Central memory CD4-positive, alpha-beta T cell (primary cell): ENCODE measurements at places on chromosomes 11 and 22.

- DNase-seq, result no peak
Observed at GRCh38 chr11:121802542-121802941, 313.5 kb downstream of the BLID start.

DNA sequence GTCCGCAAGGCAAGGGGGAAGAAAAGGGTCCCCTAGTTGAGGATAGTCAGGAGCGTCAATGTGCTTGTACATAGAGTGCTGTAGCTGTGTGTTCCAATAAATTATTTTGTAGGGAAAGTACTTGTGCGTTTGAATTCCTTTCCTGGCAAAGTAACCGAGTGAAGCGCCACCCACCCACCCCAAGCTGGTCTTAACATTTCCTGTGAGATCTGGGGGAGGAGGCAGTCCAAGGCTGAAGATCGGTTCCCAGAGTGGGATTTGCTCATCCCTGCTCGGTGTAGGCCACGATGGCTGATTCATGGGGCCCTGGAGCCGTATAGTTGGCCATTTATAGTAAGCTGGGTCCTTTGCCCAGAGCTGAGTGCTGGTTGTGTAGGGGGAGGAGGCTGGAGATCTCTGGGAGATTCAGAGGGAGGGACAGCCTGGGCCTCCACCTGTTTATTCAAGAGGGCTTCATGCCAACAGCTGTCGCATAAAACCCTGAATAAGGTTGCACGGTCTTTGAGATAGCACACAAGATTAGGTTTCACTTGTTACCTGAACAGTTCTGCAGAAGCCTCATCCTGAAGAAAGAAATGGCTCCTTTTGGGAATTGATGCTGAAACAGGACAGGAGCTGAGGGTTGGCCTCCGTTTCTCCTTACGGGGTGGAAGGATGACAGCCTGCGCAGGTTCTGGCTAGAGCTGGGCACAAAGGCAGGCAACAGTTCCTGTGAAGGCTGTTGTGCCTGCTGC lies 2.4 kb downstream of the ATF4 start:
- DNase-seq, result no peak

DNA sequence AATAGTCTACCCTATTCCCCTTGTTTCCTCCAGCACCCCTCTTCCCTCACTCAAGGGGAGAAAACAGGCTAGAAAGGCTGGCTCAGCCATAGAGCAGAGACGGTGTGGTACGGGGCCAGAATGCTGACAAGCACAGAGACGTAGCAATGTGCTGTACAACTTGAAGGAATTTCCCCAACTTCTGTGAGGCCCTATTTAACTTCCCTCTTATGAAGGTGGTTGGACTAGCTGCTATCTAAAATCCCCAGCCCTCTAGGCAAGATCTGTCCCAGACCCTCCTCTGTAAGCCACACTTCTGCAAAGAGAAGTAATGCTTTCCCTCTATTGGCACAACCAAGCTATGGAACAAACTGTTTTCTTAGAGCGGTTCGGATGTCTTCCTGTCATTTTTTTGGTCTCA lies 37.8 kb downstream of the PLEKHA7 start:
- no peak for DNase-seq

DNA sequence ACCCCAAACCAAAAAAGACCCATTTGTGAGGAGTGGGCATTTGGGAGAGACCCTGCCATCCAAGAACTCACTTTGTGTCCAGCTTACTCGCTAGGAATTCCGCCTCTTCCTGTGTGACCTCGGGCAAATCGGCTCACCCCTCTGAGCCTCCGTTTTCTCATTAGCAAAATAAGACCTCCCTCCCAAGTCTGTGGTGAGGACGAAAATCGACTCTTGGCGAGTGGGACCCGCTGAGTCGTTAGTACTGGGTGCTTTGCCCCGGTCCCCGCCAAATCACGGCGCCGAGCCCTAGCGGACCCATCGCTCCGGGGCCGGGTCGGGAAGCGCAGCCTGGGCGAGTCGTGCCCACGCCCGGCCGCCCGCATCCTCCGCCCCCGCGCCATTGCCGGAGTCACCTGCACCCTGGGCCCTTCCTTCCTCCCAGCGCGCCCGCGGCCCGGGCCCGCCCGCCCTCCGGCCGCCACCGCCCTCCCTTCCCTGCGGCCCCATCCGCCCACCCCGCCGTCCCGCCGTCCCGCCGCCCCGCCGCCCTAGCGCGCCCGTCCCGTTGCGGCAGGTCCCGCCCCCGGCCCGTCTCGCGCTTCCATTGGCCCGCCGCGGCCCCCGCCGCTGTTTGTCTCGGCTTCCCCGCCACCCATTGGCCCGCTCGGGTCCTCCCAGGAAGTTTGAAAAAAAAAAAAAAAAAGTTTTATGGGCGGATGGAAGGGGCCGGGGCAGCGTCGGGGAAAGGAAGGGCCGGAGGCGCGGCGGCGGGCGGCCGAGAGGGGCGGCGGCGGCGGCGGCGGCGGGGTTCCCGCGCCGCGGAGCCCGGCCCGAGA lies 48.9 kb downstream of the TRIOBP start:
- peak; percentile 78 for DNase-seq

DNA sequence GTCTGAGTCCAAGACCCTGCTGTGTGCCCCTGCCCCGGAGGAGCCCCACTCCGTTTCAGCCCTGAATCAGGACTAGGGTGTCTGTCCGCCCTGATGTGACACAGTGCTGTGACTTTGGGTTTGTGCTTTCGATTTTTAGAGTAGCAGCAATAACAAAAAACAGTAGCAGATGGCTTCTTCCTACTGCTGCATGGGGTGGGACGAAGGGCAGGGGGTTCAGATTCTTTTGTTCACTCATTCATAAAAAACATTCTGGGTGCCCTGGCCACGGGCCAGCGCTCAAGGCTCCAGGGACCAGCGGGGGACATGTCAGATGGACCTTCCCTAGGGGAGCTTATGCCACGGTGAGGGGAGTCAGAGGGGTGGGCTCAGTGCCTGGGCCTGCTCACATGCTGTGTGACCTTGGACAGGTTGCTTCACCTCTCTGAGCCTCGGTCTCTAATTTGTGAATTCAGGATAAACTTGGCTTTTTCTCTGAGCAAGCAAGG lies 24.6 kb upstream of the PRR5 start:
- DNase-seq, result no peak

DNA sequence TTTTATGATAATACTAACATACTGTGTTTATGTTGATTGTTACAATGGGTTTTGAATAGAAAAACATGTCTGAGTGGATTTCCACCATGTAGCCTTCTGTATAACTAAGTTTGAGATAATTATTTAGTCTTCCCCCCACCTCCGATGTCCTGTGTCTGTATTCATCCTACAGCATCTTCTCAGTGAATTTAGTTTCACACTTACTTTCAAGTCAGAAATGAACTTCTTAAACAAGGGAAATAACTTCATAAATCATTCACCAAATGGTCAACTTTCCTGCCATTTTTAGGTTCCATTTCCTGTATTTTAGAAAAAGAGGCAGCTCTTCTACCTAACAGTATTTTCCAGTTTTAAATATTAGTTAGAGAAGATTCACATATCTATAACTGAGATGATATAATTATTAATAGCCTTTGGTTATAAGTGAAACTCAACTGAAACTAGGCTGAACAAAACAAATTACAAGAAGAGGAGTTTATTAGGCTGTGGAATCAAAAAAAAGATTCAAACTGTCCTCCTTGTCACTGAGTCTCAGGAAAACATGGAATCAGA lies 3.5 kb downstream of the OR51B5 start:
- DNase-seq, result no peak

GRCh38 chr11:14451825-14452224 lies 47.8 kb downstream of the COPB1 start:
- no peak for DNase-seq

- DNase-seq, result no peak
Observed at GRCh38 chr11:132504501-132505041, 1027.7 kb downstream of the OPCML start.

GRCh38 chr11:10387206-10388083 lies 67.6 kb upstream of the AMPD3 start:
- no peak for DNase-seq

GRCh38 chr11:68260484-68260883 lies 11.3 kb downstream of the C11orf24 start:
- no peak for DNase-seq

DNA sequence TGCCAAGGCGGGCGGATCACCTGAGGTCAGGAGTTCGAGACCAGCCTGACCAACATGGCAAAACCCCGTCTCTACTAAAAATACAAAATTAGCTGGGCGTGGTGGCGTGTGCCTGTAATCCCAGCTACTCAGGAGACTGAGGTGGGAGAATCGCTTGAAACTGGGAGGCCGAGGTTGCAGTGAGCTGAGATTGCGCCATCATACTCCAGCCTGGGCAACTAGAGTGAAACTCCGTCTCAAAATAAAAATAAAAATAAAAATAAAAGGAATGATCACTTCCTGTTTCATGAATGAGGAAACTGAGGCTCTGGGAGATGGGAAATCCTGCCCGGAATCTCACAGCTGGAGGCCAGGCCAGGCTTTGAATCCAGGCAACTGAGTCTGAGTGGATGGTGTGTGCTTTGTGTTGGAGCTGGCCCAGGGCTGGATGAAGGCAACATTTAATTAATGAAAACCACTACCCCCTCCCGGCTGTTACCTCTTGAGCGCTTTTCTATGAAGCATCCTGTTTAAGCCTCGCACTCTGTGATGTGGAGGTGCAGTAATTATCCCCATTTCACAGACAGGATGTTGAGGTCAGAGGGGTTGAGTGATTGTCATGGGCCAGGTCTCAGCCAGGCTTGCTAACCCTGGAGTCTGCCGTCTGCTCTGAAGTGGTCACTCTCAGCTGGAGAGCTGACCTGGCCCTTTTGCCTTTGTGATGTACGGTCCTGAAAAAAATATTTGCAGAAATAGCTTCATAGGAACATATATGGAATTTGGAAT lies 27.8 kb downstream of the LRP5 start:
- DNase-seq, result peak; percentile 41

GRCh38 chr22:25935266-25936058 lies 193.5 kb downstream of the MYO18B start:
- DNase-seq, result no peak

DNA sequence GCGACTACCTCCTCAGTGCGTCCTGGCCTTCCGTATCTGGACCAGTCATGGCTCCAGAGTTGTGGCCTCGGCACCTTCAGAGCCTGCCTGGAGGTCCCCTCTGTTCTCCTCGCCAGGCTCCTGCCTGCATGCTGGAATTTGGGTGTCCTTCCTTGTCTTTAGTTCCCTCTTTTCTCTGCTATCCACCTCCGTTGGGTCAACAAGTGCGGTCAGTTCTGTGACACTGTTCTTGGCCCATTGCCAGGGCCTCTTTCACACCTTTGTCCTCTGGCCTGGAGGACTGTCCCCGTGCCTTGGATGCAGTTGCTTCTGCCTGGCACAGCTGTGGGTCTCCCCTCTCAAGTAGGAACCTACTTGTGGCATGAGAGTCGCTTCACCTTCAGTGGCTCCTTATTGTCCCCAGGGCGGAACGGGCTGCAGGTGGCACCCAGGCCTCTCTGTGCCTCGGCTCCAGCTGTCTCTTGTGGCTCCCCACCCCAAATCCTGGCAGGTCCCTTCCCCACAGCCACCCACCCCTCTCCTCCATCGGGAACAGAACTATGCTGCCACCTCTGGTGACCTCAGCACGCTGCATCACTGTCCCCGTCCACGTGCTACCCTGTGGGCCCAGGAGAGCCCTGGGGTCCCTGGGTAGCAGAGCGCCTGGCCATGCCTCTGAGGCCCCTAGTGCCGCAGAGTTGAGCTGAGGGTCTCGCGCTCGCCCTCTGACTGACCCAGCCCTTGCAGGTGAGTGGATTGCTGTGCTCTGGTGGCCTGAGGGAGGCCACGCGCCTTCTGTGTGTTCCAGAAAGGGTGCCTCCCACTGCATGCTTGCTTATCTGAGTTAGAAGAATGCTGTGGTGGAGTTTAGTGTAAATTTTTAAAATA lies 4.7 kb downstream of the DGCR8 start:
- no peak for DNase-seq

GRCh38 chr22:27212102-27212501 lies 554.7 kb downstream of the MIAT start:
- no peak for DNase-seq

- no peak for DNase-seq
Observed at GRCh38 chr11:45745065-45745811, 59.7 kb upstream of the SLC35C1 start.

GRCh38 chr11:87300640-87301380 lies 263.1 kb downstream of the TMEM135 start:
- DNase-seq, result no peak

- no peak for DNase-seq
Observed at GRCh38 chr11:34600339-34601084, 20.4 kb upstream of the EHF start.

GRCh38 chr22:39750759-39751158 lies 142.8 kb downstream of the ENTHD1 start:
- no peak for DNase-seq

DNA sequence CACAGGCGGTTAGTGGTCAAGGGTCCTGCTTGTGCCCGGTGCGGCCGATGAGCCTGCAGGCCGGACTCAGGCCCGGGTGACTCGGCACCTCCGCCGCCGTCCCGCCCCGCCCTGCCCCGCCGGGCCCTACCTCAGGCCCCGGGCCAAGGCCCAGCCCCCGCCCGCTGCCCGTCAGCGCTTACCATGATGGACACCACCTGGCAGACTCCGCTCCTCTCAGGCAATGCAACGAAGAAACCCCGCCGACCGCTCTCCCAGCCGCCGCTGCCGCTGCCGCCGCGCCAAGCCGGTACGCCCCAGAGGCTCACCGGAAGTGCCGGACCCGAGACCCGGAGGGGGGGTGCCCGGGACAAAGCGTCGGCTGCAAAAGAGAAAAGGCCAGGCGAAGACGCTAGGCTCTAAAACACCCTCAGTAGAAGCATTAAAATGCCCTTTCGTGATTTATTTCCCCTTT lies at the start of gene UFD1:
Gene UFD1 (minus strand): TSS at position 293 of the 454 bp plus-strand sequence. CDS start 108 bp downstream, at position 185.
- peak; percentile 80 for DNase-seq

GRCh38 chr11:93583490-93583889 lies 40.3 kb upstream of the SMCO4 start:
- DNase-seq, result no peak

DNA sequence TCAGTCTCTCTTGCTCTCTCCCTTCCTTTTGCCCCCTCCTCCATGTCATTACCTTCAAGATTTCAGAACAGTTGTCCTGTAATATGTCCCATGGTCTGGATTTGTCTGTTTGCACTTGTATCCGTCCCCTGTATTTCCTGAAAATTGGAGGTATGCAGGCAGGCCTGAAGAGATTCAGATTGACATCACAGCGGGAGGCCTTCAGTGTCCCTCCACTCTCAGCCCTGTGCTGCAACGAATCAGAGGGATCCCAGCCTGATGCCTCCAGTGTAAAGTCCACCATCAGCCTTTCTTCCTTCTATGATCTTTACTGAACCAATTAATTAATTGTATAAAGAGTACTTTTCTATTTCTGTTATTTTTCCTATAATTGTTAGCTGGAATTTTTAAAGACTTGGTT lies 57.3 kb downstream of the ELMOD1 start:
- no peak for DNase-seq

DNA sequence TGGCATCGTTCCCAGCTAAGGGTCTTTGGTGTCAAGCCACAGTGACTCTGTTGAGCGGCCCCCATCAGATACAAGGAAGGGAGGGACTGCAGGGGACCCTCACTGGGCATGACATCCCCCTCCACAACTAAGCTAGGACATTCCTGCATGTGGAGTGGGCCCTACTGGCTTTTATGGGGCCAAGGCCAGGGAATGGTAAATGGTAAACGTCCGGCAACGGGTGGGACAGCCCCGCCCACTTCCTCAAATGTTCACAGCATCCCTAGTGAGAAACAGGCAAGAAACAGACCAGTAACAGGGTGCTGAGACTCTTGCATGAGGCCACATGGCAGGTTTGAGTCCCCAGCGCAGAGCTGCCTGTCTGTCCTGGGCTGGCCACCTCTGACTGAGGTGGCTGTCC lies 4.4 kb downstream of the TMPRSS6 start:
- no peak for DNase-seq

- no peak for DNase-seq
Observed at GRCh38 chr11:133872160-133872559, 26.8 kb upstream of the SPATA19 start.

- DNase-seq, result no peak
Observed at GRCh38 chr11:27861706-27862430, 161.6 kb upstream of the BDNF start.

- DNase-seq, result no peak
Observed at GRCh38 chr11:3245071-3245470, 12.9 kb upstream of the MRGPRE start.
